ENCODE measurements at places on chromosomes 12 and 14. TPM values are rescaled to one million over a fixed set of nuclear protein-coding genes. Genes with fewer than 3 reads are reported as not detected.

Gene RNU4-1
- total RNA-seq = 908 TPM

Gene AJUBA
- 69.4 TPM for total RNA-seq

GRCh38 chr12:124295431-124296058, 652 bp downstream of the RFLNA start:
- H3K27ac ChIP-seq = no peak overlapping the region
- H3K4me1 ChIP-seq = peaks cover 7% of the 10 kb centered on the region
- no peak overlapping the region for H3K4me3 ChIP-seq
- H3K36me3 ChIP-seq = no peaks in the 10 kb centered on the region
- peaks cover 60% of the 10 kb centered on the region for H3K27me3 ChIP-seq

- no peak overlapping the region for H3K4me3 ChIP-seq
- H3K27me3 ChIP-seq = 0 out of 2 replicates have a peak, but pooled peaks cover 3% of the 10 kb centered on the region
- no peaks in the 10 kb centered on the region for H3K4me1 ChIP-seq
- H3K27ac ChIP-seq = no peak overlapping the region
- no peak for DNase-seq
Measured at GRCh38 chr14:56386024-56386423, 193.6 kb upstream of the TMEM260 start.

- no peaks in the 10 kb centered on the region for H3K36me3 ChIP-seq
- no peak for DNase-seq
- H3K4me1 ChIP-seq = peaks cover 16% of the 10 kb centered on the region
- H3K4me3 ChIP-seq = peak overlapping the region; percentile 84
Measured at GRCh38 chr14:89724628-89724960, 229.9 kb downstream of the EFCAB11 start.

DNA sequence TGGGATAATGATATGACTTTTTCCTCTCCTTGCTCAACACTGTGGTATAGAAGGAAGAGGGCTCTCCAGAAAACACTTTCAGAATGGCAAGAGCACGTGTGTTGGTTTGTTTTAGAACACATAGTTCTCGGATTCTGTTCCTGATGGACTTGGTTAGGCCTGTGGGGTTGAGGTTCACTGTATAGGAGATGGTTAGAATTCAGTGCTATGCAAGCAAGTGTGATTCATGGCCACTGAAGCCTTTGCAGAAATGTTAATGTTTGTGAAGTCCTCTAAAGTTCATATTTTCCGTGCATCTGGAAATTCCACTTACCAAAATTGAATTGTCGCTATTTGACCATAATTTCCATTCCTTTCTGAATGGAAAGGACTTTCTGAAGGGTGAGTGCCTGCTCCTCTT, 233.2 kb upstream of the DDHD1 start:
- H3K27ac ChIP-seq = no peak overlapping the region
- H3K27me3 ChIP-seq = no peaks in the 10 kb centered on the region
- peaks cover 32% of the 10 kb centered on the region for H3K4me1 ChIP-seq

DNA sequence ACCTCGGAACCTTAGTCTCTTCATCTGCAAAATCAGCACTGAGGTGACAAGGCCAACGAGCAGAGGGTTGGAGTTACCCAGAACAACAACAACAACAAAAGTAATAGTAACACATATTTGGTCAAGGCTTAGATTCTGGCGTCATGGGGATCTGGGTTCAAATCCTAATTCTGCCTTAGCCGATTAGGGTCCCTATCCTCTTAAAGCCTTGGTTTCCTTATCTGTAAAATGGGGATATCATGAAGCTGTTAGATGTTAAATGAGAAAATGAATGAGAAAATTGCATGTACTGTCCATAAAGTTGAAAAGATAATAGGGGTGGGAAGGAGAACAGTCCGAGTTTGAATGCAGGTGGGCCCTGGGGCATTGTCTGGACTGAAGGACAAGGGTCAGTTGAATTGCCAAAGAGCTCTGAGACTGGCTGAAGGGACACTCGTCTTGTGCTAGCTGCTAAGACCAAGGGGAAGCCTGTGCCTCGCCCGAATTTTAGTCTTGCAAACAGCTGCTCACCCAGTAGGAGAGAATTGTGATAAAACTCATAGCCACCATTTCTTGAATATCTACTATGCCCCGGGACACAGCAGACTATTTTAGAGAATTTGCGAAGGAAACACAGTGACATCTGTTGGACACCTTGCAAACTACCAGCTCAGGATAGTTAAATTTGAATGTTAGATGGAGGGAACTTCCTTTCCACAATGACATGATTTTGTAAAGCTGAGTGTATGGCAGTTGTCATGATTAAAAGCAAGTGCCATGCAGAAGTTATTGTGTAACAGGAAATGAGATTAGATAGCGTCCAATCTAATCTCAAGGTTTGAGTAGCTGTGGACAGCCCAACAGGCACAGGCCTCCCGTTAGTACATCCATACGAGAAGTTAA, 6.8 kb upstream of the HNF1A start:
- peak; percentile 64 for DNase-seq
- no peaks in the 10 kb centered on the region for H3K36me3 ChIP-seq
- H3K4me3 ChIP-seq = no peak overlapping the region
- peaks cover 12% of the 10 kb centered on the region for H3K4me1 ChIP-seq
- H3K27ac ChIP-seq = no peak overlapping the region

- H3K36me3 ChIP-seq = no peaks in the 10 kb centered on the region
- H3K27ac ChIP-seq = no peak overlapping the region
- H3K4me3 ChIP-seq = no peak overlapping the region
- no peak for DNase-seq
- H3K27me3 ChIP-seq = peaks cover 15% of the 10 kb centered on the region
Measured at GRCh38 chr14:90489306-90489705, 92.5 kb downstream of the CALM1 start.

DNA sequence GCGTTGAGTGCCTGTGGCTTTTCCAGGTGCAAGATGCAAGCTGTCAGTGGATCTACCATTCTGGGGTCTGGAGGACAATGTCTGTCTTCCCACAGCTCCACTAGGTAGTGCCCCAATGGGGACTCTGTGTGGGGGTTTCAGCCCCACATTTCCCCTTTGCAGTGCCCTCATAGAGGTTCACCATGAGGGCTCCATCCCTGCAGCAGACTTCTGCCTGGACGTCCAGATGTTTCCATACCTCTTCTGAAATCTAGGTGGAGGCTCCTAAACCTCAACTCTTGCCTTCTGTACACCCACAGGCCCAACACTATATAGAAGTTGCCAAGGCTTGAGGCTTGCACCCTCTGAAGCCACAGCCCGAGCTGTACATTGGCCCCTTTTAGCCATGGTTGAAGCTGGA, 52.9 kb downstream of the PRKCH start:
- no peak for DNase-seq
- H3K4me1 ChIP-seq = no peaks in the 10 kb centered on the region
- H3K4me3 ChIP-seq = no peak overlapping the region
- no peak overlapping the region for H3K27ac ChIP-seq

DNA sequence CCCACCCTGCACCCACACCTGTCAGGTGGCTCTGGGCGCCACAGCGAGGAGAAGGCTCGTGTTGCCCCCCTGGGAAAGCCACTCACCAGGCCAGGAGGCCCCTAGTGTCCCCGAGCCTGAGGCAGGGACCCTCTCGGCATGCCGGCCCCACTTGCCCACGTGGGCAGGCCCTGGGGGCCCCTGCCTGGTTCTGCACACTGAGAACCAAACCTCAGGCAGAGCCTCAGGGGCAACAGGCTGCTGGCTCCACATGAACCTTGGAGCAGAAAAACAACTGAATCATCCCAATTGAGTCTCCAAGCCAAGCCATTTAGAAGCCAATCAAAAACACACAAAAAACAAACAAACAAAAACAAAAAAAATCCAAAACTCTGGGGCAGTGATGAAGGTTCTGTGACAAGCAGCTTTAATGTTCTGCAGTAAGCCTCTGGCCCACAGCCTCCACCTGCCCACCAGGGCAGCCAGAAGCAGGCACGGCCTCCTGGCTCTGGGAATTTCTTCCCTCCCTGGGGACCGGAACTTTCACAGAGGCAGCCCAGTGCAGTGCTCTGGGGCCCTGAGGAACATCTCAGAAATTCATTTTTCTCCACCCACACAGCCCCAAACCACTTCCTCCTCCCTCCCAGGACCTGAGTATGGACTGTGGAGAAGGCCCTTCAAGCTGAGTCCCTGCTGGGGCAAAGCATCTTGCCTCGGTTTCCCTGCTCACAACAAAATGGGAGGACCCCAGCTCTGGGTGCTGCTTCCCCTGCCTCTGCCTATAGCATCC, 90.2 kb downstream of the CHGA start:
- peaks cover 2% of the 10 kb centered on the region for H3K27me3 ChIP-seq
- peaks cover 35% of the 10 kb centered on the region for H3K4me1 ChIP-seq
- DNase-seq = peak; percentile 51
- H3K4me3 ChIP-seq = no peak overlapping the region

- H3K27ac ChIP-seq = no peak overlapping the region
- DNase-seq = no peak
- H3K4me3 ChIP-seq = no peak overlapping the region
Measured at GRCh38 chr12:85130646-85131045, 94.5 kb downstream of the LRRIQ1 start.

DNA sequence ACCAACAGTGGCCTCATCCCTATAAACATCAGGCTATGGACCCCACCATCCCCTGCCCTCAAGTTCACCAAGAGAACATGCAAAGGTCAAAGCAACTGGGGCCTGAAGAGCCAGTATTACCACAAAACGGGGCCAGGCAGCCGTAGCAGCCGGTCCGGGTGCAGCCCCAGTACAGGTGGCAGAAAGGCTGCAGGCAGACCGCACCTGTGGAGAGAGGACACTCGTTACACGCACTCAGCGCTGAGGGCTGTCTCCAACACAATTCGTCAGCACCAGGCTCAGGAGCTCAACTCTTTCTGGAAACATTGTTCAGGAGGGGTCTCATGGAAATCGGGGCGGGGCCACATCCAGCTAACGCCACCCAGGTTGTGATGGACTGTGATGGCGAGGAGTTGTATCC, 19.9 kb upstream of the GOLGA3 start:
- H3K36me3 ChIP-seq = peaks cover 31% of the 10 kb centered on the region
- H3K4me1 ChIP-seq = no peaks in the 10 kb centered on the region
- H3K27ac ChIP-seq = no peak overlapping the region
- H3K4me3 ChIP-seq = no peak overlapping the region
- no peaks in the 10 kb centered on the region for H3K27me3 ChIP-seq
- no peak for DNase-seq

GRCh38 chr12:54411391-54412241, 7.5 kb downstream of the ITGA5 start:
- H3K4me3 ChIP-seq = peak overlapping the region; percentile 46
- peaks cover 75% of the 10 kb centered on the region for H3K4me1 ChIP-seq
- peak overlapping the region; percentile 96 for H3K27ac ChIP-seq
- DNase-seq = peak; percentile 99
- H3K27me3 ChIP-seq = no peaks in the 10 kb centered on the region

GRCh38 chr12:3187846-3188770, 110.9 kb downstream of the TSPAN9 start:
- peaks cover 5% of the 10 kb centered on the region for H3K27me3 ChIP-seq
- H3K27ac ChIP-seq = no peak overlapping the region
- no peak overlapping the region for H3K4me3 ChIP-seq

DNA sequence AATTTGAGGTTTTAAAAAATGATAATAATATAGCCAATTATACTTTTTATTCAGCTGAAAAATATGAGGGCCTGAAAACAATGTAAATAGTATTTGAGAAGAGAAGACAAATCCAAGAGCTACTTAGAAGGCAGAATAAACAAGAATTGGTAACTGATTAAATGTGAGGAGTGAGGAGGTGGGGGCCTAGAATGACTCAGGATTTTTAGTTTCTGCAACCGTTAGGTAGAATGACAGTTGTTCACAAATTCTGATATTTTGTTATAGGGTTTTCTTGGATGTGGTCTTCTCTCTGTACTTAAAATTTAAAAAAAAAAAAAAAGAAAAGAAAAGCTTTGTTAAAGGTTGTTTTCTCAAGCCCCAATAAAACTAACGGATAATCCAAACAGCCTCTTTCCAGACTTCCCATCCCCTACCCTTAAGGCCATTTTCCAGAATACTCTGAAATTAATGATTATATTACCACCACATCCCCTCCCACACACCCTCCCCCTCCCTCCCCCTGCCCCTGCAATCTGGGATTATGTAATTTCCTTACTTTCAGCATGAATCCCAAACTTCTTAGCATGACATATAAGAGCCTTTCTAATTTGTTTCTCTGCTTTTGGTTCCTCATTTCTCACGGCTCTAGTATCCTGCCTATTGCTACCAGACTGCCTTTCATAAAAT, 50.4 kb downstream of the LRP6 start:
- DNase-seq = no peak
- H3K27ac ChIP-seq = peak overlapping the region; percentile 61
- H3K27me3 ChIP-seq = peaks cover 2% of the 10 kb centered on the region
- no peak overlapping the region for H3K4me3 ChIP-seq
- peaks cover 42% of the 10 kb centered on the region for H3K4me1 ChIP-seq

All from HFFc6 (cell line).